ENCODE measurements at places on chromosomes 4 and X.

DNA sequence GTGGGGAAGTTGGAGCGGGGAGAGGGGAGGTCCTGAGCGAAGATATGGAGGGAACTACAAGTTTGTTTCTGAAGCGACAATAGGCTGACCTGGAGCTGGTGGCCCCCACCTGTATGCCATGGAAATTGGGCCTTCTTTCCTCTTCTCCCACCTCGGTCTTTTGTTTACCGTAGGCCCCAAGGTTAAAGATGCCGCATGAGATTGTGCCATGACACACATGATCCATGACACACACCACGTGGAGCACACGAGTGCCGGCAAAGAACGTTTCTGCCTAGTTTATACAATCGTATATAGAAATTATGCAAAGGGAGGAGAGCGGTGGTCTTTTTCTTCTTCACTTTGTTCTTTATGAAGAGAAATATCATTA, 408 bp downstream of the TMEM33 start:
- peak; percentile 52 for DNase-seq

DNA sequence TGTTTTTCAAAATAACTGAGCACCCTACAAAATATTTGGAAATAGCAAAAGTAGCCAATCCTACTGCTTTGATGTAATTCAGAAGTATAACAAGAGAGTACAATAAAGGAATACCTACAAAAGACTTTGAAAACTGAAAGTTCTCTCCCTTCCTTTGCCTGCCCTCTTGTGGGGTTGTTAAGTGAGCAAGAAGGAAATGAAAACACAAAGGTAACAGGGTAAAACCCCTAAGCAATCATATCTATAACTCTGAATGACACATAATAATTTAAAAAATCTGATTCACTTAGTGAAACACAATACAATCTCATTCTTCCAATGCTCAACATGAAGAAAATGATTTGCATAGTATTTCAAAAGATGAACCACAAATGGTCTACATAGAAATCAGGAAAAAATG, 98.2 kb downstream of the FRYL start:
- no peak for DNase-seq

DNA sequence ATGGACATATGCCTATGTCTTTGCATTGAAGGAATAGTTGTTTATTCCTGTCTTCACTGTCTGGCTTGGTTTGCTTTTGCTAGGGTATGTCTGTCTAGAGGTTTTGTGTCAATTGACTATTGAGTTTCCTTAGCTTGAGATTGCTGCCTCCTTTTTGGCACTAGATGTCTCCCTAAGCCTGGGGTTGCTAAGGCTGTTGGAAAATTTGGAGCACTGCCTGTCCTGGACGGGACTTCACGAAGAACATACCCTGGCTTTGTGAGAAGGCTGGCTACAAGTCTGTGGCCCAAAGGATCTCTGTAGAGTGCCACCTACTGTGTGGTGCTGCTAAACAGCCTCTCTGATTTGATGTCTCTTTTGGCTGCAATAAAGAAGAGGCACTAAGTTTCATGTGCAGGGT, 183.8 kb upstream of the NUDT10 start:
- DNase-seq: no peak

DNA sequence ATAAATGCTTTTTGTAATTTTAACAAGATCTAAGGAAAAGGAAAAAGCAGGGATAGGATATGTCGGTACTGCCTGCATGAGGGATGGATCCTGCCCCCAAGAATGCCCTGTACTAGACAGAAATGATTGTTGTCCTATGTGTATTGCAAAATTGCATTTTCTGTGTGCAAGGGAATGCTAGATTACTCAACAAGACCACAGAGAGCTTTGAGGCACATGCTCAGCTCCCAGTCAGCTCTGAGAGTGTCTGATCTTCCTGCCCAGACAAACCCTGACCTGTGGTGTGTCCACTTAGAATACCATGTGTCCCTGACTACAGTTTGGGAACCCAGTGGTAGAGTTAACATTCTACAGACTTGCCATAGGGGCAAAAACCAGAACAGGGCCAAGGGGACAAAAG, 129.2 kb upstream of the PAK3 start:
- DNase-seq: no peak

- DNase-seq: no peak
These were observed 7.5 kb upstream of the RNF4 start for GRCh38 chr4:2461246-2461960.

- no peak for DNase-seq
These were observed 208.1 kb upstream of the TET2 start for GRCh38 chr4:104938624-104939023.

DNA sequence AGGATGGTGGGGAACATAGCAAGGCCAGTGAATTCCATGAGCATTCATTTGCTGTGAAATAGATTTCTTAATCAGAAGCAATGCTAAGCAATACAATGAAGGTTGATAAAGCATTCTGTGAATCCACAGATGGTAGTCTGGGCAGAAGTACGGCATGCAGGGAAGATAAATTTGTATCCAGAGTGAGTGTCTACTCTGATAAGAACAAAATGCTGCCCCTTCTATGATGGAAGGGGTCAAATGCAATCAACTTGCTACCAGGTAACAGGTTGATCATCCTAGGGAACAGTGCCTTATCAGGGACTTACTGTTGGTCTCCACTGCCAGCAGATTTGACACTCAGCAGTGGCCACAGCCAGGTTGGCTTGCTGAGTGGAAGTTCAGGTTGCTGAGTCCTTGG, 189.4 kb downstream of the MAB21L2 start:
- no peak for DNase-seq

DNA sequence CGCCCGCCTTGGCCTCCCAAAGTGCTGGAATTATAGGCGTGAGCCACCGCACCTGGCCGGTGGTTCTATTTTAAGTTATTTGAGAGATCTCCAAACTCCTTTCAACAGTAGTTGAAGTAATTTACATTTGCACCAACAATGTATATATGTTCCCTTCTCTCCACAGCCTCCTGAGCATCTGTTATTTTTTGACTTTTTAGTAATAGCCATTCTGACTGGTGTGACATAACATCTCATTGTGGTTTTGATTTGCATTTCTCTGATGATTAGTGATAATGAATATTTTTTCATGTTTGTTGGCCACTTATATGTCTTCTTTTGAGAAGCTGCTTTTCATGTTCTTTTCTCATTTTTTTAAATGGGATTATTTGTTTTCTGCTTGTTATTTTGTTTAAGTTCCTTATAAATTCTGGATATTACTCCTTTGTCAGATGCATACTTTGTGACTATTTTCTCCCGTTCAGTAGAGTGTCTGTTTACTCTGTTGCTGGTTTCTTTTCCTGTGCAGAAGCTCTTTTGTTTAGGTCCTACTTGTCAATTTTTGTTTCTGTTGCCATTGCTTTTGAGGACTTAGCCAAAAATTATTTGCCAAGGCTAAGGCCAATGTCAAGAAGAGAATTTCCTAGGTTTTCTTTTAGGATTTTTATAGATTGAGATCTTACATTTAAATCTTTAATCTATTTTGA, 213.2 kb downstream of the ARHGAP24 start:
- no peak for DNase-seq

DNA sequence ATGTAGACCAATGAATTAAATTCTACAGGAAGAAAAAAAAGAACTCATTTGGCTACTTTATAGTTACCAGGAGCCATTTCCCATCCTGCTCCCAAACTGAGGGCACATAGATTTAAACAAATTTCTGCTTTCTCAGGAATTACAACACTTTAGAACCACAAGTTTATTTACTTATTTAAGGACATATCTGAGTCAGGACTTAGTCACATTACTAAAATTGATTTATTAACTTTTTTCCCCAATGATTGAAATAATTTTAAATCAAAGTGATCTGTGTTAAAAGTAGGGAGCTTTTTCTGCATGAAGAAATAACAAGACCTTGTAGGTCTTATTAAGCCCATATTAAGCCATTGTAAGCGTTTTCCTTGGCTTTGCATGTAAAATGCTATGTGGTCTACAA, 291.0 kb upstream of the HAND2 start:
- DNase-seq: no peak

DNA sequence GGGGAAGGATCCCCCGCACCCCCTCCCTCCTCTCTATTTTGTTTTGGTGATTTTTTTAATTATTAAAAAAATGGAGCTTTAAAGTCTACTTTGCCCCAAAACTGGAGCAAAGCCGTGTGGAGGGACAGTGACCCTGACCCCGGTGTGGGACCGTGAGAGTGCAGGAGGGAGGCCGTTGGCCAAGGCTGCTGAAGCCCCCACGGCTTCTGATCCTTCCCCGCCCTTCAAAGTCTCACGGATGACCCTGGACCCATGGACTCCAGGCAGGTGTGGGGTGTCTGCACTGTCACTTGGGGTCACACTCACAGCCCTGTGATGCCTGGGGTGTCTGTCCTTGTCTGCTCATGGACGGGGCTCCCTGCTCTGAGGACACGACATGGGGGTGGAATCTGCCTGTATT, 133.3 kb downstream of the CPZ start:
- no peak for DNase-seq

- no peak for DNase-seq
These were observed 36.9 kb downstream of the FHDC1 start for GRCh38 chr4:152972821-152973628.

All from CD14-positive monocyte (primary cell).